ENCODE measurements at places on chromosomes 6 and 20. TPM values are rescaled to one million over a fixed set of nuclear protein-coding genes. Genes with fewer than 3 reads are reported as not detected.

The KCNQ5 gene
- not detected for total RNA-seq

- DNase-seq, result no peak
Observed at GRCh38 chr6:38183856-38184584, 364.5 kb downstream of the ZFAND3 start.

GRCh38 chr6:148701375-148701774, 45.5 kb upstream of the UST start:
- no peak for DNase-seq

DNA sequence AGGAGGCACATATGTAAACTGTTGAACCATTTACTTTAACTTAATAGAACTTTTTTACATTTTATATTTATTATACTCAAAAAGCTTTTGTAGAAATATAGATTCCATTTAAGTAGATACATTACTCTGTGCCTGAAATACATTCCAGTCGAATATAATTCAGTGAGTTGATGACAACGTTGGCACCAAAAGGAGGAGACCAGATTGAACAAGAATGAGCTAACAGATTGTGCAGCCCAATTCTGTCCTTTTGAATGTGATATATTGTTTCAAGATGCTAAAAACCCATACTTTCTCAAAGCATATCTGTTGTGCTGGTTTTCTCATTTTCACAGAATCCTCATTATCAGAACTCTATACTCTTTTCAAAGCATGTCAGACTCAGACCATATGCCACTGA, 147.4 kb upstream of the SIM1 start:
- no peak for DNase-seq

Measured in RPMI7951 (cell line).